ENCODE measurements at places on chromosomes 2 and 18.

DNA sequence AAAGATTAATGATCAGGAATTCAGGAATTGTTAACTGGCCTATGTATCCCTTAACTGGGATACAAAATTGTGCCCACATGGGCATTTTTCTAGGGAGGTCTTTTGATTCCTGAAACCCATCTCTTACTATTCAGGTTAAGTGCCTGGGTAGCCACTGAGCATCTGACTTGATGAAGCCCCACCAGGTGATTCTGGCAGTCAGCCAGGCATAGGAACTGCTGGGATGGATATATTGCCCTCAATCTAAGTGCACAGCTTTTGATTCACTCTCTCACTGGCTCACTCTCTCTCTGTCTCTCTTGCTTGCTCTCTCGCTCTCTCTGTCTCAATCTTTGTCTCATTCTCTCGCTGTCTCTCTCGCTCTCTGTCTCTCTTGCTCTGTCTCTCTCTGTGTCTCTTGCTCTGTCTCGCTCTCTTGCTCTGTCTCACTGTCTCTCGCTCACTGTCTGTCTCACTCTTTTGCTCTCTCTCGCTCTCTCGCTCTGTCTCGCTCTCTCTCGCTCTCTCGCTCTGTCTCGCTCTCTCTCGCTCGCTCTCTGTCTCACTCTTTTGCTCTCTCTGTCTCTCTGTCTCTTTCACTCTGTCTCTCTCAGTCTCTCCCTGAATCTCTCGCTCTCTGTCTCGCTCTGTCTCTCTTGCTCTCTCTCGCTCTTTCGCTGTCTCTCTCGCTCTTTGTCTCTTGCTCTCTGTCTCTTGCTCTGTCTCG is 22.3 kb downstream of the INPP1 start:
- DNase-seq = no peak

DNA sequence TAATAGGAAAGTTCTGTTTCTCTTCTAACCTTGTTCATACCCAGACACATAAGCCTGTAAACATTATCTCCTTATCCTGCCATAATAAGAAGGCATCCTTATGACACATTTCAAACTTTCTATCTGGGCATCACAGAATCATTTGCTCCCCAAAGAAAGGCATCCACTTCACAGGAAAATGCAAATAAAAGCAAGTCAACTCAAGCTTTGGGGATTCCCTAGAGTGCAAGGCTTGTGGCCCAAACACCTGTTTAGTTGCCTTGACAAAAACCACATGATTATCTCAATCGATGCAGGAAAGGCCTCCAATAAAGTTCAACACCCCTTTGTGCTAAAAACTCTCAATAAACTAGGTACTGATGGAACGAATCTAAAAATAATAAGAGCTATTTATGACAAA is 195.7 kb upstream of the GALNT5 start:
- DNase-seq = no peak

DNA sequence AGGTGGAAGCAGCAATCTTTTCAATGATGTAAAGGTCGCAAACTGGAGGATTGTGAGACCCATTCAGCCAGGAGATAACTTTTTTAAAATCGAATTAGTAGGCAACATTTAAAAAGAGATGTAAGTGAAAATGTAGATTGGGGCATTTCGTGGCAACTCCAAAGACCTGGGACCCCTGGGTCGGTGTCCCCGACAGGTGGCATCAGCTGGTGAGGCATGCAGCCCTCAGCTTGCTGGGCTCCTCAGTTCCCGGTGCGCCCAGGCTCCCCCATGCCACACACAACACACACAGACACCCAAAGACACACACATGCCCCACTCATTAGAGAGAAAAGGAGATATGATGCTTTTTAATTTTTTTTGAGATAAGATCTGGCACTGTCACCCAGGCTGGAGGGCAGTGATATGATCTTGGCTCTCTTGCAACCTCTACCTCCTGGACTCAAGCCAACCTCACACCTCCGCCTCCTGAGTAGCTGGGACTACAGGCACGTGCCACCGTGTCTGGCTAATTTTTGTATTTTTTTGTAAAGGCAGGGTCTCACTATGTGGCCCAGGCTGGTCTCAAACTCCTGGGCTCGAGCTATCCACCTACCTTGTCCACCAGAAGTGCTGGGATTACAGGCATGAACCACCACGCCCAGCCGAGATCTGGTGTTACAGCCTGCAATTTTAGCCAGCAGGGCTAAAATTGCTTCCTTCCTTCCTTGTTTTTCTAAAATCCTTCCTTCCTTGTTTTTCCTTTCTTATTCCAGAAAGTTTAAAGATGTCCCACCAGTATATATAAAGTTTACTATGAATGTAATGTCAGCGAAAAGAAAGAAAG is 122.6 kb upstream of the EPAS1 start:
- no peak for DNase-seq

GRCh38 chr18:44186001-44186400 is 494.7 kb upstream of the SETBP1 start:
- DNase-seq = no peak

GRCh38 chr2:60510713-60511112 is 42.7 kb downstream of the BCL11A start:
- no peak for DNase-seq

DNA sequence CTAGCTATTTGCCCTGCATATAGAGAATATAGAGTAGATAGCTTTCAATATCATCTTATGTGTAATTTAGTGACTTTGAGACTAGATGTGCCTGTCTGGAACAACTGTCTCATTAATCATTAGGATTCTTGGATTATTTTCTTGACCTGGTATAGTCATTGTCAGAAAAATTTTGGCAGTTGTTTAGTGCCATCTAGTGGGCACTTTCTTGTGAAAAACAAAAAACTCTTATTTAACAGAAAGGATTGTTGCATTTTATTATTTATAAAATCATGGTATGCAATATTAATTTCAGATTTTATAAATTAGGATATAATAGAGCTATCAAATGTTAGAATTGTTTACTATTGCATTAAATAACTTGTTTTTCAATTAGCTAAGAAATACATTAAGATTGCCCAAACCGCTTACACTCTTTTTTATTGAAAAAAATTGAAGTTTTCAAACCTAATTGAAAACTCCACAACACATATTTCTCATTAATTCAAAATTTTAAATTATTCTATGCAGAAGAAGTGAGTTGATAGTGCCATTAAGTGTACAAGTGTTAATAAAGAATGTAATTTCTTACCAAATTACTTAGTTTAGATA is 80.3 kb downstream of the DYNAP start:
- no peak for DNase-seq

- DNase-seq = no peak
Observed at GRCh38 chr2:159553727-159554126, 62.6 kb downstream of the BAZ2B start.

DNA sequence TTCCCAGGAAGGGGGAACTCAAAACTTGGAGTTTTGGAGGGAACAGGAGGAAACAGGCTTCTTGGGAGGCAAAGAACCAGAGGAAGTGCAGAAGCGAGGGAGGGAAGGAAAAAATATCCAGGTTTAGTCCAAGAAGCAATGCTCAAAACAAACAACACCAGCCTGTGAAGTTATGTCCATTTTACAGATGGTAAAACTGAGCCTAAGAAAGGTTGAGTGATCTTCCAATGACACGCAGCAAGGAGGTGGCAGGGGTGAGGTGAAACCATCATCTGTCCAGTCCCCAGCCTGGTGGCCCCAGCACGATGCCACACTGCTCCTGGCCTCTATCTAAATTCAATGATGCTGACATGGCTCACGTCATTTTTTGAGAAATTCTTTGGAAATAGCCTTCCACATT is 10.8 kb downstream of the DNMT3A start:
- no peak for DNase-seq

DNA sequence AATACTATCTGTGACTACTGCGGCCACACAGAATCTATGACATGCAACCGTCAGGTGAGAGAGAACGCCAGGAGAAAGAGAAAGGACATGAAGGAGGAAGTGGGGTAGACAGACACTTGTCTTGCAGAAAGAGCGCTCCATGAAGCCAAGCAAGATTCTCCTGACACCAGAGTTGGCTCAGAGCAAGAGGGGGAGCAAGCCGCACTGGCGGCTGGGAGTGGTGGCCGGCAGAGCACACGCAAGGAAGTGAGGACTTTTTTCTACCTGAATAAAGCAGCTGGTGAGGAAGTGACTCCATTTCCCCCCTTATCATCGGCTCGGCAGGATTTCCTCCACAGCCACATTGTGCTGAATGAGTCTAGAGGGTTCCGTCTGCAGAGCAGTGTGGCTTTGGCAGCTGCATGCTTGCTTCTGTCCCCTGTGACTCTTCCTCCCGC is 181.6 kb downstream of the BCL2 start:
- DNase-seq = no peak

DNA sequence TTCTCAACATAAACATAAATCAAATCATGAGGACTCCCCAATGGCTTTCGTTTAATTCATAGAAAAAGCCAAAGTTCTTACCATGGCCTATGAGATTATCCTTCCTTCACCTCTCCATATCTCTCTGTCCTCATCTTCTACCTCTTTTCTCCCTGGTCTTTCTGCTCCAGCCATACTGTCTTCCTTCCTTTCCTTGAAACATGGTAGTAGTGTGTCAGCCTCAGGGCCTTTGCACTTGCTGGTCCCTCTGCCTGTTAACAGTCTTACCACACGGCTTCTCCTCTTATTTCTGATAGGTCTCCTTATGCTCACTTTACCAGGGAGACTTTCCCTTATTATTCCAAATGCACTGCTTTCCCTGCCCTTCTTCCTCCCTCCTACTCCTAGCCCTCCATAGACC is 25.6 kb downstream of the APOB start:
- DNase-seq = no peak

- no peak for DNase-seq
Observed at GRCh38 chr2:108936076-108936864, 52.8 kb downstream of the EDAR start.

DNA sequence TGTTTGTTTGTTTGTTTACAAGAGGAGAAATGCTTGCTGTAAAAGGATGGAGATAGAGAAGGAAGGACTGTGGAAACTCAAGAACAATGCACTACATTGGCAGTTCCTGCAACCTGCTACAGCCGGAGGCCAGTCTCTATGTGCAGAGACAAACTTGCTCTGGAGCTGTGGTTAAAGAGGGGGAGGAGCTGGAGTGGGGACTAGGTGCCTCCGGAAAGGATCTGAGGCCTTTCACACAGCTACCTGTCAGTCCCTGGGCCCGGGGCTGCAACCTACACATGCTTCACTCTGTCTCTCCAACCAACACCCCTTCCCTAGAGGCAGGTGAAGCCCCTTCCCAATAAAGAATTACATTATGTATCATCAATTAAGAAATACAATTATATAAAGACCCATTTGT is 1234.0 kb upstream of the ZEB2 start:
- no peak for DNase-seq
